Stimulated activated CD4-positive, alpha-beta T cell treated with anti-CD3 and anti-CD28 coated beads, TNF-alpha, amount 100 ng/mL, for 48 hours (primary cell): ENCODE measurements at places on chromosomes 3 and 15.
A peak's percentile ranks its signal among the peaks of the same experiment; 100 is the strongest.

- DNase-seq = no peak
These were observed 19.8 kb downstream of the LARP6 start for GRCh38 chr15:70833861-70834765.

GRCh38 chr3:178140531-178141304 is 395.5 kb upstream of the KCNMB2 start:
- no peak for DNase-seq

DNA sequence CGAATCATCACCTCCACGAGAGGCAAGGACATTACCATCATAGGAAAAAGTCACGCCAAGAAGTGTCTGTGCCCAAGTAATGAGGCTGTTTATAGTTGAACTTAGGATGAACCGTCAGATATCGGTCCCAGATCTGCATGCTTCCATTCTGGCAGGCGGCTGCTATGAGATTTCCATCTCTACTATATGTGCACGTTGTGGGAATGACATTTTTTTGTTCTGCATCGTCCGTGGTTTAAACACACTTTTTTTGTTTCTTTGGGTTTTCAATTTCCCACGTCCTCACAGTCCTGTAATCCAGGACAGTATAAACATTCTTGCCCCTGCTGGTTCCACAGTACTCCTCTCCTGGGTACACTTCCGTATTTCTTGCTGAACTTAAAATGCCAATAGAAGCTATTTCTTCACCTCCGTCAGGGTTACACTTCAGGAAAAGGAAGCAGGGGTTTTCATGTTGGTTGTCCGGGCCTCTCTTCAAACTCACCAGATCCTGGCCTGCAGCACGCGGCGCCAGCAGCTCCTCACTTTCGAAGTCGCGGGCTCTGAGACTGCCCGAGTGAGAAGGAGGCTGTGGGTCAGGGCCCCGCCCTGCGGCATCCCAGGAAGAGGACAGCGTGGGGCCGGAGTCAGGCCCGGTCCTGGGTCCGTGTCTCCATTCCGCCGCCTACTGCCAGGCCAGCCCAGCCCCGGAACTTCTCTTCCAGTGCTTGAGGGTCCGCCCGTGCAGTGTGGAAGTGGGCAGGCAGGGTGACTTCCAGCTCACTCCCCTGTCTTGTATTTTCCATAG is 9.8 kb upstream of the TM4SF4 start:
- no peak for DNase-seq

DNA sequence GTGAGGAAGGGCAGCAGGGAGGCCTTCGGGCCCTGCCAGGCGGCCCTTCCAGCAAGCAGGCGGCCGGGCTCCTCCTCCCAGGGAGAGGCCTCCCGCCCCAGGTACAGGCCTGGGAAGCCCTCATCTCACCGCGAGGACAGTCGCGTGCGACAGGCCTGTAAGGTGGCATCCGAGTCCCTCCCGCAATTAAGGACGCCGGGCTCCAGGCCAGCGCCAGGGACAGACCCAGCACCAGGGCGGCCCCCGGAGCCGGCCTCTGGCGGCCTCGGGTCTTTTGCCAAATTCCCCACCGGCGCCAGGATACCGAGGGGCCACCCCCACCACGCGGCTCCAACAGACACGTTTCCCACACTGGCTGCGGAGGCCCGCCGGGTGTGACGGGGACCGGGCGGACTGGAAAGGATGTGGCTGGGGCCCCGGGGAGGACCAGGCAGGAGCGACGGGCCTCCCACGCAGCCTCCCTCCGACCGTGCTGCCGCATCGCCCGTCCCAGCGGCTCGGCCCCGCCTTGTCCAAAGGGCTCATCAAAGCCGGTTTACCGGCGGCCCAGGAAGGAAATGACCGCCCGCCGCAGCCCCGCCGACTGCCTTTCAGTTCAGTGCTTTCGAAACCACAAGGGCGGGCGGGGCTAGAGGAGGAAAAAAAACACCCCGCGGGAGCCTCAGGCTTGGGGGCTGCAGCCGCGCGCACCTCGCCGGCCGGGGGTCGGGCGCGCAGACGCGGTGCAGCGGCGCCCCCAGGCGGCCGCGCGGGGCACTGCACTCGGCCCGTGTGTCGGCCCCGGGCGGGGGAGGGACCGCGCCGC is 11.3 kb downstream of the XXYLT1 start:
- DNase-seq = peak; percentile 75

DNA sequence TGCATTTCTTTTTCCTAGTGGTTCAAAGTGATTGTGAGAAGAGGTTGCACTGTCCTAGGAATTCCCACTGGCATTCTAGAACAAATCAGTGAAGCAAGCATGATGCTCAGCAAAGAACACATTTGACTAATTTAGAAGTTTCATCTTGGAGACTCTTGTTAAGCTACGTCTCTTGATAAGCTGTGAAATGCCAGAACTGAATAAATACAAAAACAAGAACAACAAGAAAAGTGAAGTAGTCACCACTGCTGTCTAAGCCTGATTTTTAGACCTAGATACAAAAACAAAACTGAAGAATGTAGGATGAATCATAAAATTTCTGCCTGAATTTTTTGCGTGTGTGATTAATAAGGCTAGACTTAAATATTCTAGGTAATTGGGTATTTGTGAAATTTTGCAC is 1162.4 kb downstream of the TUSC7 start:
- no peak for DNase-seq

- DNase-seq = no peak
These were observed 25.8 kb downstream of the KLHL6 start for GRCh38 chr3:183529717-183530116.

DNA sequence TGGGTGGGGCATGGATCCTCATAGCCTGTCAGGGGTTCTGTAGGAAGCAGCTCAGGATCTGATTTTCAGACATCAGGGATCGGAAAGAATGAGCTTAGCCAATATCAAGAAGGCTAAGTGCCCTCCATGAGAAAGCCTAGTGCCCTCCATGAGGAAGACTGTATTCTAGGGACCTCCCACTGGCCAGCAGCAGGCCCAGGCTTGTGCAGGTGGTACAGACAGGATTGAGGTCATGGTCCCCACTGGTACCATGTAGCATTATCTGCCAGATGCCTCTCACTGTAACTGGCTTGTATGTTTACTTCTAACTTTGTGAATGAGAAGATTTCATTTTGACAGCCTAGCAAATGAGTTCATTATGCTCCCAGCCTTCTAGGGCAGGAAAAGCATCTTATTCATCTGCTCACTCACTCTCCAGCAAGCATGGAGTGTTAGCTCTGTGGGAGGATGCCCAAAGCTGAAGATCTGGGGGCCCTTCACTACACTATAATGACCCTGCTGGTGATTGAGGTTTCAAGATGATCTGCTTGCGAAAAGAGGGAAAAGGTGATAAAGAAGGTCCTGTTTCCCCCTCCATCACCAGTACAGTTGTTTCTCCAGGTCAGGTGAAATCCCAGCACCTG is 7.5 kb downstream of the EPHB1 start:
- DNase-seq = no peak

- DNase-seq = no peak
These were observed 55.1 kb upstream of the TGFBR2 start for GRCh38 chr3:30551266-30551665.

GRCh38 chr3:109081746-109082510 is 36.0 kb downstream of the MORC1 start:
- no peak for DNase-seq

GRCh38 chr3:159850481-159850880 is 138.2 kb upstream of the IL12A start:
- DNase-seq = no peak

- no peak for DNase-seq
These were observed 1.7 kb downstream of the SCN11A start for GRCh38 chr3:39050029-39050428.

- DNase-seq = no peak
These were observed 9.0 kb downstream of the APOD start for GRCh38 chr3:195574497-195575304.

DNA sequence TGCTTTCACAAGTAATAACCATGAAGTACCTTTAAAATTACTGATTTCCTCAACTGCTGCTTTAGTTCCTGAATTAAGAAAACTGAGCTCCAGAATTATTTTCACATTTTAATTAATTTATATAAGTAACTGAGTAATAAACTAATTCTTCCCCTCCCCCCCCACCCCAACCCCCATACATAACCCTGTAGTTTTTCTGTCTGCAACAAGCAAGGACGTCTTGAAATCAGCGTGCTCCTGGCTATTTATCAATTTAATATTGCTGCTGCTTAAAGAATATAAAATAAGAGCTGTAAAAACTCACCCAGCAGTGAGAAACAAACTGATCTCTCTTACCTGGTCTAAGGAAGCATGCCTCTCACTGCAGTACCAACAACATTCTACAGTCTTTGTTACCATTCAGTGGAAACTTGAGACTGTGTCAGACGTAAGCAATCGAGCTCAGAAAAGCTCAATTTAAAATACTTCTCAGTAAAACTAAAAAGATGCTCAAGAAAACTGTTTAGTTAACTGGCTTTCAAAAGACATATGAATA is 121.0 kb downstream of the TFDP2 start:
- peak; percentile 35 for DNase-seq

DNA sequence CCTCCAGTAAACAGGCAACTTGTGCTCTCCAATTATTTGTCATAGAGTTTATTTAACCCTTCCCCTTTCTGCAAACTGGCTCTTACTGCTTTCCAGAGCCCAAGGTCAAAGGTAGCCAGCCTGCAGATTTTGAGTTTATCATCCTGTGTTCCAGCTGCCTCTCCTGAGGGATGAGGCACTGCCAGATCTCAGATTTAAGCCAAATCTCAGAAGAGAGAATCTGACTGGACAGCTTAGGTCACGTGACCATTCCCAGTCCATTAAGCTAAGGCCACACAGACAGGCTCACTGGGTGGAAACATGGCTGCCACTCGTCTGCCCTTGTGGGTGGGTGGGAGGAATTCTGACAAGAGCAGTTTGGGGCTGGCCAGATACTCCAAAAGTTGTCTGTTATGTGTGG is 8.6 kb upstream of the SIAH2 start:
- DNase-seq = no peak

GRCh38 chr3:77149382-77149781 is 109.5 kb downstream of the ROBO2 start:
- no peak for DNase-seq

GRCh38 chr3:106850437-106850836 is 526.8 kb upstream of the CCDC54 start:
- DNase-seq = no peak

GRCh38 chr3:107650788-107651187 is 128.0 kb downstream of the BBX start:
- no peak for DNase-seq

DNA sequence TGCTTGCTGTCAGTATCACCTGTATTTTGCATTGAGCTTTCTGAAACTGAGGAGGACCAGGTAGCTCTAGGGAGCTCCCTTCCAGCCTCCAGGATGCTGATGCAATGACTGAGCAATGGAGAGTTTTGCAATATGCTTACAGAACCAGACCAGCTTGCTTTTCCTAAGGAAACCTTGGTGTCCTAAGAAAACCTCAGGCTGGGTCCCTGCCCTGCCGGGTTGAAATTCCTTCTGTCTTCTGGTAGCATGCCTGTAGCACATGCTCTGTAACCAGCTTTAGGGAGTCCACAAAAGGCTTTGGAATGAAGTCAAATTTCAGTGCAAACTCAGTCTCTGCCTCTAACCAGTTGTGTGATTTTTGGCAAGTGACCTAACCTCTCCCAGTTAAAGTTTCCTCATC is 65.8 kb upstream of the GSK3B start:
- no peak for DNase-seq

GRCh38 chr3:156898296-156898880 is 72.2 kb downstream of the LEKR1 start:
- no peak for DNase-seq

DNA sequence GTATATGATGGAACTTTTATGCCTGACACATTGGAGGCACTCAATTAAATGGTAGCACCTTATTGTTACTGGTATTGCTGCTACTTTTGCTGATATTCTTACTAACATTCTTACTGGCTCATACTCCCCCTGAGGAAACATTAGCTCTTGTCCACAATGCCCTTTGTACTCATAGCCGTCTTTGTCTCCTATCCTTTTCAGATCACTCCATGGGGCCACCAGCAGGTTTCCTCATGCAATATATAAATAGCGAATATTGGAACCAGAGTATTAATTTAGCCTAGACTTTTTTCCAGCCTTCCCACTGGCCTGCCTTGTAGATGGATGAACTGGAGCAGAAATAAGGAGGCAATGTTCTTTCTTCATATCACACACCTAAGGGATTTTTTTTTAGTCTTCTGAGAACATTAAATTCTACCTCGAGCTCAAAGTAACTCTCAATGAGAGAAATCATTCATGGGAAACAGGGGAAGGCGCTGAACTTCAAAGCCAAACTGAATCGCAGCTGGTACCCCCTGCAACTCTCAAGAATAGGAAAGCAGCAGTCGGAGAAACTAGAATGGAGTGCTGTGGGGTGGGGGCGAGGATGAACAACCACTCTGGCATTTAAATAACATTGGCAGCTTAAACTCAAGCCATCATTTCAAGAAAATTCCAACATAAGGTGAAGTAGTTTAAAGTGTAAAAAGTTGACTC is 300.3 kb downstream of the TAFA4 start:
- no peak for DNase-seq

DNA sequence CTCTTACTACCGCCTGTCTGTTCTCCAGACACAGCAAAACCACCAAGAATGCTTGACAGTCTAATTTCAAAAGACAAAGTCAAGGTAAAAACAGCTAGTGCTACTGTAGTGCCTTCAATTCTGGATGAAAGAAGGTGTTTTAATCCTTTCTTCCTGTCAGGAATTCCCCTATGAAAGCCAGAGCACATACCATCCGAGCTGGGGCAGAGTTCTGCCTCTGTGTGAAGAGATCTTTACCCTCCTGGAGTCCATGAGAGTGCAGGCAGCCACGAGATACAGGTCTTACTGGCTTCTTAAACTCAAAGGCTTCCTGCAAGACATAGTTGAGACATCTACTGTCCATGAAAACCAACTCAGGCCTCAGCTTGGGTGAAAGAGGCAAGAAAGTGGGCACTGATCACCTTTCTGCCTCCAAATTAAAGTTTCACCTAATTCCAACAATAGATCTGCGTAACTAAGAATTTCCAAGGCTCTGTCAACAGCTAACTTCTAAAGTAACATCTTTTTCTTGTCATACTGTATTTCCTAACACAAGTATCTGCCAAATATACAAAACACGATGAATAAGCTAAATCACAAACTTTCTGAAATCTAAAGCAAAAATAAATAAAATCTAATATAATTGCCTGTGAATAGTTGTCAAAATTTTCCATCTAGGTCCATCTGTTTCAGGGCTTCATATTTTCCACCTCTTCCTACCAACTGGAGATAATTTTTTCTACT is 7.5 kb downstream of the CDC25A start:
- no peak for DNase-seq

DNA sequence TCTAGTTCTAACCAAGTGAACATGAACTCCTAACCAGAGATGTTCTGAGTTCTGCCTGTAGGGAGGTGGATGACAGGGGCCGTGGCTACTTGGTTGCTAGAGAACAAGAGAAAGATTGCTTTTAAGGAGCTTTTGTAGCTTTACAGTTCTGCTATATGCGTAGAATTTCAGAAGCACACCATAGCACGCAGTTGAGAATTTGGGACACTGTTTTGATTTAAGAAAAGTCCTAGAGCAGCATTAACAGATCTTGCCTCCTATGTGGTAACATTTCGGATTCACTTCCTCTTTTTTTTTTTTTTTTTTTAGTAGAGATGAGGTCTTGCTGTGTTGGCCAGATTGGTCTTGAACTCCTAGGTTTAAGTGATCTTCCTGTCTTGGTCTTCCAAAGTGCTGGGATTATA is 181.7 kb downstream of the TCF12 start:
- DNase-seq = no peak
